ENCODE measurements at places on chromosomes 12 and 14.

GRCh38 chr12:57160040-57160439 is 12.6 kb upstream of the LRP1-AS start:
- no peak for DNase-seq

DNA sequence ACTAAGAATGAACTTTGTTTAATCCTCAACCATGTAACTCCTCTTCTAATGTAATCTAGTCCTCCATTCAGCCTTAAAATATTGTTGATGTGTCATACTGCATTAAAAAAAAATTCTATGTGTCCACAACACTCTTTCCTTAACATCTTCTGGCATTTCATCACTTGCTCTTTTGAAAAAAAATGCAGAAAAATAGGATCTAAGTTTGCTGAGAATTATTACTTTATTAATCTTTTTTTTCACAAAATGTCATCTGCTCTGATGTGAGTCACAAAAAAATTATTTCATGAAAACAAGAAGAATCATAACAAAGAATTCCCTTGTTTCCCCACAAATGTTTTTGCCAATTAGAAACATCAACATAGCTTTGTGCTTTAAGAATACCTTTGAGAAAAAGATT is 410.1 kb upstream of the MGAT4C start:
- DNase-seq: no peak

DNA sequence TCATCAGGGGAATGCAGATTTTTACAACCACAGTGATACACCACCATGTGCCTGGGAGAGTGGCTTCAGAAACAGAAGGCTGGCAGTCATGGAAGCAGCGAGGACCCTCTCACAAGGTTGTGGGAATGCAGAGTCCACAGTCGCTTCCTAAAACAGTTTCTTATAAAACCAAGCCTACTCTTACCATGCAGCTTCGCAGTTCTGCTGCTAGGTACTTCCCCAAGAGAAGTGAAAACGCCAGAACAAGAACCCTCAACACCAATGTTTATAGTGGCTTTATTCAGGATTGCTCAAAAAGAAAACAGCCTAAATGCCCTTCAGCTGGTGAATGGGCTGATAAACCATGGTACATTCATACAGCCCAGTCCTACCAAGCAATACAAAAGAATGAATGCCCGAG is 87.2 kb downstream of the DDX51 start:
- no peak for DNase-seq

- peak; percentile 70 for DNase-seq
These were observed 3.9 kb upstream of the GSC start for GRCh38 chr14:94773655-94774343.

GRCh38 chr14:96799489-96800054 is 2.4 kb downstream of the VRK1 start:
- DNase-seq: no peak

- no peak for DNase-seq
These were observed 114.2 kb upstream of the ARID2 start for GRCh38 chr12:45615268-45615667.

- DNase-seq: no peak
These were observed 50.4 kb upstream of the PLEKHG3 start for GRCh38 chr14:64653900-64654245.

GRCh38 chr12:40903040-40903439 is 210.8 kb downstream of the CNTN1 start:
- no peak for DNase-seq

DNA sequence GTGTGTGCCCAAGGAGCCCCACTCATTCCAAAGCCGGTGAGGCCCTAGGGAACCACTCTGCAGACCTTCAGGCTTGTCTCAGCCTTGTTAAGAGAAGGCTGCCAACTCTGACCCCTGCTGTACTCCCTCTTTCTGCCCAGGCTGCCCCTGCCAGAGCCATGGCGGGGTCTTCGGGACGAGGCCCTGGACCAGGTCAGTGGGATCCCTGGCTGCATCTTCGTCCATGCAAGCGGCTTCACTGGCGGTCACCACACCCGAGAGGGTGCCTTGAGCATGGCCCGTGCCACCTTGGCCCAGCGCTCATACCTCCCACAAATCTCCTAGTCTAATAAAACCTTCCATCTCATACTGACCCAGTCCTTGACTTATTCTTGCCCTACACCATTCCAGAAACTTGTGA is 7.3 kb downstream of the MYG1 start:
- DNase-seq: no peak

GRCh38 chr14:37036669-37037341 is 135.6 kb downstream of the SLC25A21 start:
- DNase-seq: no peak

- DNase-seq: no peak
These were observed 15.9 kb upstream of the ATP6V0A2 start for GRCh38 chr12:123696207-123696606.

- no peak for DNase-seq
These were observed 1.8 kb upstream of the GLIPR1L2 start for GRCh38 chr12:75389061-75389460.

DNA sequence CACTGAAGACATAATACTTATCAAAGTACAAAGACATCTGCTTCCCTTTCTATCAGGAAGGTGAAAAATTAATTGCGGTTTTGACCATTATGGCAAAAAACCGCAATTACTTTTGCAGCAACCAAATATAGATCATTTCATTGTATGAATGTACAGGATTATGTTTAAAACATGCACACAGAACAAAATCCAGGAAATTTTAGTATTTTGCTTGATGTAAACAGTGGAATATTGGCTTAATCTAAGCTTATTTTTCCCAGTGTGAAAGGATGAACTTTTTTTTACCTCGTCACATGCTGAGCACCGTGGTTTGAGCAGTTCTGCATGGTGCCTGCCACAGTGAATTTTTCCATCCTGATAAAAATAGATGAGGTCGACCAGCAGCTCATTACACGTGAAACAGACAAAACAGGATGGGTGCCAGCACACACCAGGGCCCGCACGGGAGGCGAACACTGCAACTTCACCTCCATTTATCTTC is 121.2 kb downstream of the PRICKLE1 start:
- DNase-seq: no peak

GRCh38 chr12:71721783-71722505 is 32.7 kb upstream of the RAB21 start:
- no peak for DNase-seq

DNA sequence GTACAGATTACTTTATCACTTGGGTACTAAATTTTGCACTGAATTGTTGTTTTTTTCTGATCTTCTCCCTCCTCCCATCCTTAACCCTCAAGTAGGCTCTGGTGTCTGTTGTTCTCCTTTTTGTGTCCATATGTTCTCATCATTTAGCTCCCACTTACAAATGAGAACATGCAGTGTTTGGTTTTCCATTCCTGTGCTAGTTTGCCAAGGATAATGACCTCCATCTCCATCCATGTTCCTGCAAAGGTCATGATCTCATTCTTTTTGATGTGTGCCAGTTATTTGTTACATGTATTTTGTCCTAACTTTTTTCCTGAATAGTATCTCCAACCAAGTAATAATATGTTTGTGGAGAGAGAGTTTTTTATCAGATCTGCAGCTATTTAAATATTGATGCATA is 44.2 kb downstream of the A2M start:
- no peak for DNase-seq

DNA sequence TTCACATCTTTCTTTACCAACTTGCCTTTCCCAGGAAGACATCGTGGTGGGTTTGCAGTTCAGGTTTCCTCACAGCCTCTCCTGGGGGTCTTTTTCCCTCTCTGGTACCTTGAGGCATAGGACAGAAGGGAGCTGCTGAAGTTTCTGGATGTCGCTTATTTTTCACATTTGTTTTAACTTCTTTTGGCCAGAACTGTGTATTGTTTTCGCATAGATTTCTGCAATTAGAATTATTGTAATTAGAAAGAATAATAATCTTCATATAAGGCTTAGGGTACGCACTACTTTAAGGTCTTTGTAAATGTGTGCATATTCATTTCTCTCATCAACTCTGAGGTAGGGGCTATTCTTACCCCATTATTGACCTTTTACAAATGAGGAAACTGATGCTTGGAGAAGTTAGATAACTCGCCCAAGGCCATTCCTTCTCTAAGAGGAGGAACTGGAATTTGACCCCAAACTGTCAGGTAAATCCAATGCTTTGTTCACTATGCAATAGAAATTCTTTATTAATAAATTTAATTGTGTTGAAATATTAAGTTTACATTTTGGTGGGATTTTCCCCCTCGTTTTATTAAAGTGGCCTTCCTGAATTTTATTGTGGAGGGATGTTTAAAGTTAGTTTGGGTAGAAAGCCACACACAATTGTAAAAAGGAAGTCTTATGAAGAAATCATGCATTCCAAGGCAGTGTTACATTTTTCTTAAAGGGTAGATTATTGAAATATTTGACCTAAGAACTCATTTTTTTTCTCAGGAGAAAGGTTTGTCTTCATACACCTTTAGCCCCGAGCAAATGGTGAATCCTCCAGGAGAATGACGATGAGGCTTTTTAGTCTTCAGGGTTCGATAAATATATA is 12.1 kb upstream of the SLC38A2 start:
- no peak for DNase-seq

GRCh38 chr12:93805736-93806141 is 128.6 kb downstream of the CRADD start:
- DNase-seq: no peak

GRCh38 chr14:93094121-93094918 is 21.4 kb downstream of the ITPK1 start:
- peak; percentile 53 for DNase-seq

DNA sequence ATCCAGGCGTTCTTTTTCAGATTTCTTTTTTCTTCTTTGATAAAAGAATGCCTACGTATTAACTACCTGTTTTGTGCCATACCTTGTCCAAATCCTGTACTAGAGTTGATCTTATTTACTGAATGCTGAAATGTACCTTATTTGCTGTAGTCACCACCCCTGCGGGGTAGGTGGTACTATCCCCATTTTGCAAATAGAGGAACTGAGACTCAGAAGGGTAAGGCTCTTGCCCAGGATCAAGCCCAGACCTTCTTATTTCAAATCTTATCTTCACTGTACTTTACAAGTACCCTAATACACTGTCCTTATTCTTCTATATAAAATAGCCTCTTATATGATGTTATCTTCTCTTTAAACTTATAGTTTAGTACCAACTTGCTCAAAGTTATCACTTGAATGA is 206.5 kb downstream of the SLC41A2 start:
- DNase-seq: peak; percentile 14

- no peak for DNase-seq
These were observed 168.3 kb downstream of the CACNA1C start for GRCh38 chr12:2221030-2221621.

- DNase-seq: no peak
These were observed 43.0 kb downstream of the NCOR2 start for GRCh38 chr12:124524231-124524925.

- peak; percentile 56 for DNase-seq
These were observed 2.3 kb downstream of the SPATS2 start for GRCh38 chr12:49369411-49370145.

DNA sequence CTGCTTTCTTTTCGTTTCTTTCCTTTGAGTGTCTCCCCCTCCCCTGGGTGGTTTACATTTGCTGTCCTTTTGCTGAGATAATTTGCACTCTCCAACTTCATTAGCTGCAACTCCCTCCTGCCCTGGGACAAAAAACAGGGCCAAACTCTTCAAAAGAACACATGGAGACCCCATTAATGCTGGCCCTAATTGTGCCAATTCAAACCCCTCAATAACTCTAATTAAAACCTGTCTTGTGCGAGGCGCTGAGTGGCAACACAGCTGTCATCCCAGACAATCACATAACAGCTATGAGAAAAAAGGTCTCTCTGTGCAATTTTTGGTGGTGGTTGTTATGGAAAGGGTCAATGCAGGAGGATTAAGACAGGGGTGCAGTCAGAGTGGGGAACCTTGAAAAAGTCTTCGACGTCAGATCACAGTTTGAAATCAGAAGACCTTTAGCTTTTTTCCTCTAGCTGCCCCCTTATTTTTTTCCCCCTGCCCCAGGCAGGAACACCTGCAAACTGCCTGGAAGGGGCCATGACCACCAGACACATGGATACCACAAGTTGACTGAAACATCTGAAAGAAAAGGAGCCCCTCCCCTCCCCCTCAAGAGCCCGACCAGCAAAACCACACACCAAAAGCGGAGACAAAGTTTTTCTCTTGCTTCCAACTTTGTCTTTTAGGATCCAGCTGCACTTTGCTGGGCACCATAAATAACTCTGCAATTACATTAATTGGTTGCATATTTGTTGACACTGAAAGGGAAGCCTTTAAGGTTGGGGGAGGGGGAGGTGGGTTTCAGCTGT is 26.5 kb upstream of the SMOC1 start:
- no peak for DNase-seq

GRCh38 chr14:95341115-95341514 is 21.4 kb upstream of the CLMN start:
- no peak for DNase-seq

- no peak for DNase-seq
These were observed 23.5 kb downstream of the ADGRD1 start for GRCh38 chr12:130977046-130977742.

GRCh38 chr12:14193639-14194038 is 171.8 kb upstream of the ATF7IP start:
- DNase-seq: peak; percentile 37

DNA sequence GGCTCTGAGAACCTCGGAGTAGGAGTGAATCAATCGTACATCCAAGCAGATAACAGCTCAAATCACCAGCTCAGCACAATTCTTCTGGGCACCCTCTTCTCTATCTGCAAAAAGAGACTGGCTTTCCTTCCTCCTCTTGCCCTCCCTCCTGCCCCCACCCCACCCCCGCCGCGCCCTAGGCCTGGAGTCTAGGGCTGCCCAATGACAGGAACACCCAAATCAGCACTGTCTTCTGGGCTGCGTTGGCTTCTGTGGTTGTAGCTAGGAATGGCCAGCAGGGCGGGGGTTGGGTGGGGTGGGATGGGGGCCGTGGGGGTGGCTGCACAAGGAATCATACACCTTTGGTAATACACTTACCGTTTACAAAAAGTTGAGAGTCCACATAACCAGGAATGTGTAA is 28.0 kb upstream of the TMCC3 start:
- peak; percentile 56 for DNase-seq

DNA sequence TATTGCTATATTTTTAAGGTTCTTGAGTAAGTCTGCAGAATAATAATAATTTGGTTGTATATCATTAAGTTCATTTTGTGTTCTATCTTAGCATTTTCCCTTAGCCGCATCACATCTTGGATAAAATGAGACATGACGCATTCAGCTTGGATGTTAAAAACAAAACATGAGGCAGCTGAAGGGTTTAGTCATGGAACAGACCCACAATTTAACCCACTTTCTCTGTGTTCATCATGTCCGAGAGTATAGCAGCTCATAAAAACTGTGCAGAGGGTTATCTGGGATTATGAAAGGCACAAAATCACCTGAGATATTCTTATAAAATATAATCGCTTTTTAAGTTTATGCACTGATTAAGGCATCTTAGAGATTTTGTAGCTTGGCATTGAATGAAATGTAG is 219.3 kb downstream of the TRHDE start:
- DNase-seq: no peak

Data from H7 (cell line).